ENCODE measurements at places on chromosomes 16 and 17.

DNA sequence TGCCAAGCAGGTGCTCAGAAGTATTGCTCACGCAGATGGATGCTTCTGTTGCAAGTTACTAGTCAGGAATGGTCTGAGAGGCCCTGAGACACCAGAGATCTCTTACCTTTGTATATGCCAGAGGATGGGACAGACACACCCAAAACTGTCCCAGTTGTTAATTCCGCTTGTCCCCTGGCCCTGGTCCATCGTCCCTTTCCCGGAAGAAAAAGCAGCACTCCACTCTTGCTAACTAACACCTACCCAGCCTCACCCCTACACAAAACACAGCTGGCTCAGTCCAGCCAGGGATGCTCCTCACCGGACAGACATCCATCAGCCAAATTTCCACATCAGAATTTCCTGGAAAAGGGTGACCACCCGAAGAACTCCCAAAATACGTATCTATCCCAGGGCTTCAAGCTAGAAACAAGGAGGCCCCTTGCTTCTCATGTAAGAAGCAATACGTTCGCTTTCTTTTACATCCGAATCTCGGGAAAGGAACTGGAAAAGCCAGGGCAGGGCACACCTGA, 2.0 kb downstream of the GAS7 start:
- no peak for DNase-seq

DNA sequence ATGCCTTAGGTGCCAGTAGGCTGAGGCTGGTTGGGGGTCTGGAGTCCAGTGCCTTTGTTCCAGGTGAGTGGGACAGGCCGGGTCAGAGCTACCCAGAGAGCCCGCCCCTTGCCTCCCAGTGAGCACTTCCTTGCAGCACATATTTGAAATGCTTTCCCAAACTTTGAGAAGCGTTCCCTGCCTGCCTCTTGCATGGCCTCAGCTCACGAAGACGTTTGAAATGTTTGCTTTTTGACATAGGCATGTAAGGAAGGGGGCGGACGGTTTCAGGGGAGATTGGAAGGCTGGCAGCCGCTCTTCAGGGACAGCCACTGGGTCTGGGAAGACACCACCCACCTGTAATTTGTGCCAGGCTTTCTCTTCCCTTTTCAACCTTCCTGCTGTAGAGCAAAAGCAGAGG, 5.1 kb upstream of the FOXL1 start:
- no peak for DNase-seq

GRCh38 chr17:4591529-4591928, 7.2 kb downstream of the SMTNL2 start:
- no peak for DNase-seq

- DNase-seq: no peak
These were observed 126.5 kb upstream of the RCVRN start for GRCh38 chr17:10031606-10032005.

DNA sequence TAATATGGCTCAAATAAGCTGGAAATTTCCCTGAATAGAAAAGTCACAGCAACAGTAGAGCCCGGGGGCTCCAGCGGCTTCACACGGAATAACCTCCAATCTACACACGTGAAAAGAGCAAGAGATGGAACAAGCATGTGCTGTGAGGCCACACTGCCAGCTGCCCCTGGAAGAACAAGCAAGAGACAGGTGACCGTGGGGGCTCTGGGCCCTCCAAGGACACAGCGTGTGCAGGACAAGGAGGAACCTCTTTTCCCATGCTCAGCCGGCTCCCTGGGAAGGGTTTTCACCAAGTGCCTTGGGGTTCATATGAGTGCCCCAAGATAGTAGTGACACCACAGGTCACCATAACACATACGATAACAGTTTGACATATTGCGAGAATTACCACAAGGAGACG, 110.2 kb upstream of the ZNF750 start:
- DNase-seq: no peak

DNA sequence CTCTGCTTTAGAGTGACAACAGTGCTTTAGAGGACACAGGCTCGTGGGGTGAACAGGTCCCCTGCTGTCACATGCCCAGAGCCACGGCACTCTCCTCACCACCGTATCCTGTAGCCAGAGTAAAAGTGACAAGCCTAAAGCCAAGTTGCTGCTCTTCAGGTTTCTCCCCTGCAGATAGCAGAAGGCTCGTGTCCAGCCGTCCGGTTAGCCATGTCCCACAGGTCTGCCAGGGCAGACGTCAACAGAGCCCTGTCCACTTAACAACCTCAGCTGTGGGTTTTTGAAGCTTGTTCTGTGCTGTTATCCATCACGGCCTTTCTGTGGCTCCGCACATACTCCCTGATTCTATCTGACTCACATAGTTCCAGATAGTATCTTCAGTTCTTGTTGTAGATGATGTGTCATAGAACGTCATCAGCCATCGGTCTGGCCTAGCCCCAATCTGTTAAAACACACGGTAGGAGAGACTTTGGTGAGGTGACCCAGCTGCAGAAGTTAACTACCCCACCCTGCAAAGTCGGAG, 100.7 kb downstream of the SOCS1 start:
- DNase-seq: no peak

GRCh38 chr16:9408297-9408878, 316.9 kb downstream of the HAPSTR1 start:
- no peak for DNase-seq

DNA sequence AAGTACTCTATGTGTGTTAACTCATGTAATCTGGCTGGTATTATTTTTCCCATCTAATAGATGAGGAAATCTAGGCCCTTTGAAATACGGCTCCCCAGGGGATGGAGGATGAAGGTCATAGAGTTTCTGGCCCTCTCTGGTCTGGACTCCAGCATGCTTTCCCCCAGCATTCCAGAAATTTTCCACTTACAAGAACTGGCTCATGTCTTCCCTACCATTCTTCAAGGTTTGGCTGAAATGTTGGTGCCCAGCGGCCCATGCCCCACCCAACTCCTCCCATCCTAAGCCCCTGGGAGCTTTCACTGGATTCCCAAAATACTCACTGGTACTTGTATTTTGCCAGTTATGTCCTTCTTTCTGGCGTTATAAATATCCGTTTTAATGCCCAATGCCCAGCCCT, 237.5 kb upstream of the NLRP1 start:
- DNase-seq: no peak

- DNase-seq: no peak
These were observed 199.6 kb downstream of the KATNIP start for GRCh38 chr16:27749547-27749875.

- no peak for DNase-seq
These were observed 4.0 kb downstream of the WNK4 start for GRCh38 chr17:42784409-42784808.

DNA sequence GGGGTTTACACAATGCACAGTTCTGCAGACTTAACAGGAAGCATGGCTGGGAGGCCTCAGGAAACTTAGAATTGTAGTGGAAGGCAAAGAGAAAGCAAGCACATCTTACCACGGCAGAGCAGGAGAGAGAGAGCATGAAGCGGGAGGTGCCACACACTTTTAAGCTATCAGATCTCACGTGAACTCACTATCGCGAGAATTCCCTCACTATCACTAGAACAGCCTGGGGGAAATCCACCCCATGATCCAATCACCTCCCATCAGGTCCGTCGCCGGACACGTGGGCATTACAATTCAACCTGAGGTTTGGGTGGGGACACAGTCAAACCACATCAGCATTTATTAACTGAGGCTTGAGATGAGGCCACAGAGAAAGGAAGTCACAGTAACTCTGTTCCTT, 326.7 kb downstream of the C16orf95 start:
- DNase-seq: no peak

DNA sequence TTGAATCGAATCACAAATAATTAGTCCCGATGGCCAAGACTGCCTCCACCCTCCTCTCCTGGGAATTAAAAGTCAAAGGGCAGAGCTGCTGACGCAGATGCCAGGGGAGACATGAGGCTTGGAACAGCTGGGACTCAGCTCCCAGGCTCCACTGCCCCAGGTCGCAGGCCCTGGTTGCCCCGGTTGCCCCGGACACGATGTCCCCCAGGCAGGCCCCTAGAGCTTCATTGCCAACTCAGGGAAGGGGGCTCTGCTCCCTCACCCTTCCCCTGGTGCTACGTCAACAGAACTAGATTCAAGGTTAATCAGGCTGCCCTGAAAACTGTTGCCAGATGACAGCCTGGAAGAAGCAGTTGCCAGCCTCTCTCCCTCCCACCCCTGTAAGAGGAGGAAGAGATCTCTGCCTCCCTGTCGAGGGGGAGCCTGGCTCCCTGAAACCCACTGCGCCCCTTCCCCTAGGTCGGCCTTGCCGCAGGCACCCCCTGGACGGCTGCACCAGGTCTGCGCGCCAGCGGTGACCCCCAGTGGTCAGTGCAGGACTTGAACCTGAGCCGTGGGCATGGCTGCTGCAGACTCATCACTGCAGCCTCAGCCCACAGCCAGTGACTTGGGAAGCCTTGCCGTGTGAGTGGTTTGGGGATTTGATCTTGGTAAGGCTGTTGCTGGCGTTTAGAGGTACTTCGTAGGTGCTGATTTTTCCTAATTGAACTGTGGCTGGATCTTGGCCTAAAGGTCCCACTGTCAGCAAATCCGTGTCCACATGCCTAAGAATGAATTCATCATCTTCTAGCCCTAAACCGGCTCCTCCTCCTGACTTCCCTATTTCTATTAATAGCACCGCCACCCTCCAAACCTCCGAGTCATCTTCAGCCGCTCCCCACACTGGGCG, 84.1 kb upstream of the TOB1 start:
- peak; percentile 20 for DNase-seq

GRCh38 chr17:79609049-79609589, 1.7 kb downstream of the RBFOX3 start:
- DNase-seq: no peak

DNA sequence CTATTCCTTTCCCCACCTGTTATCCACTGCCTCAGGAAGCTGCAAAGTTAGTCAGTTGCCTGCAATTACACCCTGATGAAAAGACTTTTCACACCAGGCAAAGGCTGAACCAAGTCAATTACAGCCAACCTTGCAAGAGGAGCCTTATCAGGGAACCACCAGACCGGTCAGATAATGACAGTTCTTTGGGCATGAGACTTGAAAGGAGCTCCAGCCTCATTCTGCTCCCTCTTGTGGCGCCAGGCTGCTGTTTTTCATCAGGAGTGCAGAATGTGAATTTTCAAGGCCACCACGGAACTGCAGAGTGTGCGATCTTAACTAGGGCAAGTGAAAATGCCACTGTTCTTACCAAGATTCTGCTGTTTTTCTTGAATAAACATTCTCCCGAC, 22.5 kb downstream of the DNAI2 start:
- DNase-seq: no peak

DNA sequence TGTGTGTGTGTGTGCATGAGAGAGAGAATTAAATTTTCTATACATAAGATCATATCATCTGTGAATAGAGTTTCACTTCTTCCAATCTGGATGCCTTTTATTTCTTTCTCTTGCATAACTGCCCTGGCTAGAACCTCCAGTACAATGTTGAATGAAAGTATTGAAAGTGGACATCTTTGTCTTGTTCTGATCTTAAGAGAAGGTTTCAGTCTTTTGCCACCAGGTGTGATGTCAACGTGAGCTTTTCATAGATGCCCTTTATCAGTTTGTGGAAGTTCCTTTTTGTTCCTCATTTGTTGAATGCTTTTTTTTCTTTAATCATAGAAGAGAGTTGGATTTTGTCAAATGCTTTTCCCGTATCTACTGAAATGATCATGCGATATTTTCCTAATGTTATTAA, 63.3 kb downstream of the RNF213 start:
- DNase-seq: no peak

DNA sequence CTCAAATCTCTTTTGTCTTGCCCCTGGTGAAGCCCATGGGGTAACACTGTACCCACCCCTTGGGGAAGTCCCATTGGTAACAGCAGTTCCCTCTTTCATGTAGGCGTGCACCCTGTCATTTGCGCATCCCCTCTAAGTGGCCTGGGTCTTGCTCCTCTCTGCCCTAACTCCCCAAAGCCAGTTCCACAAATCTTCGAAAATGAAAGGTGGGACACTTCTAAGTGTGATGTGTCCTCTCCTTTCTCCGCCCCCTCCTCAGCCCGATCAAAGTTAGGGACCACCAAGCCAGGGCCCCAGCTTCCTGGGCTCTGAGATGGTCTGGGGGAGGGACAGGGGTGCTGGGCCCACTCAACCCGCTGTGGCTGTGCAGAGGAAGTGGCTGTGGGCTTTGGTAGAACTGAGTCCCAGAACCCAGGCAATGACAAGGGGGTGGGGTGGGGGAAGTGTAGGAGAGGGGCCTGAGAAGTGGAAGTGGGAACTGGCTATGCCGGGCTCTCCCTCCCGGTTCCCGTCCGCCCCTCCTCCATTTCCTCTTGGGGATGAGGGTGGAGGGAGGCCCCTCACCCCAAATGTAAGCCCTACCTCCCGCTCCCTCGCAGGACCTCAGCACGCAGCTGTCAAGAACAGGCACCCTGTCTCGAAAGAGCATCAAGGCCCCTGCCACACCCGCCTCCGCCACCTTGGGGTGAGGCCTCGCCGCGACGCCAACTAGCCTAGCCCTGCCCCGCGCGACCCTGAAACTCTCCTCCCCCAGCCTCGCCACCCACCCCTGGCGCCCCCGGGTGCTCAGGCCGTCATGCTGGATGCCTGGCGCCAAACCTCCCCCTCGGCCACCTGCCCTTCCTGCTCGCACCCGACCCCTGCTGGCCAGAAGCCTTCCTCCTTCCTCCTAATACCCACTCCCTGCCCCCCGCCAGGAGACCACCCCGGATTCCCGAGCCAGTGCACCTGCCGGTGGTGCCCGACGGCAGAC, 8.7 kb downstream of the ABI3 start:
- no peak for DNase-seq

Data from NCI-H1417 treated with DMSO at 0.1 percent for 48 hours (cell line).